ENCODE measurements at places on chromosomes 5 and 9.

- DNase-seq: no peak
Measured at GRCh38 chr9:98867429-98868168, 60.1 kb downstream of the GALNT12 start.

GRCh38 chr5:36836831-36837230 is 39.7 kb upstream of the NIPBL start:
- DNase-seq: no peak

DNA sequence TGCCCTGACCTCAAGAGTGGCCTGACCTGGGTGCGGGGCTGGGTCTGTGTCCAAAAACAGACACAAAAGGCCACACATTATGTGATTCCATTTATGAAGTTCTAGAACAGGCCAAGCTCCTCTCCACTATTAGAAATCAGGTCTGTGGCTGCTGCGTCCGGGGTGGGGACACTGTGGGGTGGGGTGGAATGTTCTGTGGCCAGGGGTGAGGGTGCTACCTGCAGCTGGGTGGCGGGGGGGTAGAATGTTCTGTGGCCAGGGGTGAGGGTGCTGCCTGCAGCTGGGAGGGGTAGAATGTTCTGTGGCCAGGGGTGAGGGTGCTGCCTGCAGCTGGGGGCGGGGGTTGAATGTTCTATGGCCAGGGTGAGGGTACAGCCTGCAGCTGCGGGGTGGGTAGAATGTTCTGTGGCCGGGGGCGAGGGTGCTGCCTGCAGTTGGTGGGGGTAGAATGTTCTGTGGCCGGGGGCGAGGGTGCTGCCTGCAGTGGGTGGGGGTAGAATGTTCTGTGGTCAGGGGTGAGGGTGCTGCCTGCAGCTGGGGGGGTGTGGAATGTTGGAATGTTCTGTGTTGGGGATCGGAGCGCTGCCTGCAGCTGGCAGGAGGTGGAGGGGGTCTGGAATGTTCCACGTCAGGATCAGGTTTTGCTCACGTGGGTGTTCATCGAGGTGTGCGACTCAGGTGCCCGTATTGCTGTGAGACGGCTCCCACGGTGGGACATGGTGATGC is 8.3 kb downstream of the LCN12 start:
- DNase-seq: no peak

GRCh38 chr5:2899311-2899710 is 147.8 kb upstream of the IRX2 start:
- no peak for DNase-seq

DNA sequence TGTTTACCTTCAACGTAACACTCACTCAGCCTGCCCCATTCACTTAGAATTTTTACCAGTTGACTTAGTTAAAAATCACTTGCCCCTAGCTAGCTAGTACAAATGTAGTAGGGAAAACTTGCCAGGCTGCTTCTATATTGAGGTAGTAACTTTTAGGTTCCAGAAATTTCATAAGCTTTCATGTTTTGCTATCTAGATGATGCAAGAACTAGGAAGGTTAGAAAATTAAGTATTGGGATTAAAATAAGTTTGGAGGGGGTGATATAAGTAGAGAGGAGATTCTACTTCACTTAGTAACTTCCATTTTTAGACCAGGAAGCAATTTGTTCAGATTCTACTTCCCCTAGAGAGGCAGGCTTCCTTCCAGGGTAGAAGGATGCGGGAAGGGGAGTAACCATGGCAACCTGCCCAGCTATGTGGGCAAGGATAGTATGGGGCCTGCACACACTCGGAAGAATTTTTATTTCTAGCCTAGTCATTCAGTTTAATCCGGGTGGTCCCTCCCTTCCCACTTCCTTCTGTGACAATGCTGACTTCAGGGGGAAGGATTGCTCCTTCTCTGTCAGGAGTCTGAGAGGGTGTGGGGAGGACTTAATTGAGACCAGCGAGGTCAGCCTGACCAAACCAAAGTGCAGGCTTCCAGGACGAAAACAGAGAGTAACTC is 4.2 kb downstream of the DAB2 start:
- DNase-seq: no peak

GRCh38 chr9:36118706-36119105 is 17.8 kb upstream of the GLIPR2 start:
- no peak for DNase-seq

DNA sequence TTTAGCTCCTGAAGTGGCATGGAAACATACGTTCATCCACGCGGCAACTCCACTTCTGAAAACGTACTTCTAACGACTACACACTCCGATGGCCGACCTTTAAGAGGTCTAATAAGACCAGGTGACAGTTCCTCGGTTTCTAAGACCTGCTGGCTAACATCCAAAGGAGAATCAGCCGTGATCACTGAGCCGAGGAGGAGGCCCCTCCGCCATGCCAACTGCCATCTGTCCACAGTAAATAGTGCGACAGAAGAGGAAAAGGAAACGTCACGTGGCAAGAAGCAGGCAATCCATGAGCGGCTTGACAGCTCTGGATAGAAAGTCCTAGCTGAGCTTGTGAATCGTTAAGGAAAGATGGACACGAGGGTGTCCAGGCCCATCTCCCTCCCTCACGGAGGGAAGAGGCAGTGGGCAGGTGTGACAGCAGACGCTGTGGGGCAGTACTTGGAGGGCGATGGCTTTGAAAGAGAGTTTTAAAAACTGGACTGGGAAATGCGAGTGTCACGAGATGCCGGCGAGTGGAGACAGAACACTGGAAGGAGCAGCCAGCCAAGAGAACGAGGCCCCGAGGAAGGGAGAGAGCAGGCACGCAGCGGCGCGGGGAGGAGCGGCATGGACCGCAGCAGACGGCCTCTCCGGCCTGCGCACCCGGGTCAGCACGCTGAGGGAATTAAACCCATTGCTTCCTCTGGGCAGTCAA is 66.7 kb upstream of the TBC1D9B start:
- DNase-seq: no peak

GRCh38 chr5:52928689-52929088 is 60.5 kb upstream of the ITGA2 start:
- no peak for DNase-seq

GRCh38 chr5:78661691-78662090 is 13.1 kb upstream of the LHFPL2 start:
- DNase-seq: no peak

DNA sequence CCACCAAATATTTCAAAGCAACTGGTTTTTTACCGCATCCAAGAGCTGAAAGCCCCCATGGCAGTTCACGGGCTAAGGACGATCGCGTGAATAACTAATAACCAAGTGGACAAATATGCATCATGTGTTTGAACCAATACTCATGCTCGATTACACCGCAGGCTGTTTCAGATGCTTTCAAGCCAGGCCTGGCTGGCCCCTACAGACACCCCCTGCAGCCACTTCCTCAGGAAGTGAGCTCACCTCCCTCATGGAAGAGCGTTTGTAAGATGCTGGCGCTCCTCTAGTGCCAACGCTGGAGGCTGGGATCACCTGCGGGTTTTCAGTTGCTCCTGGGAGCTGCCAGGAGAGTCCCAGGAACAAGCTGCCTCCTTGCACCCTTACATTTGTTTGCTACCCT is 53.9 kb upstream of the PTCH1 start:
- no peak for DNase-seq

DNA sequence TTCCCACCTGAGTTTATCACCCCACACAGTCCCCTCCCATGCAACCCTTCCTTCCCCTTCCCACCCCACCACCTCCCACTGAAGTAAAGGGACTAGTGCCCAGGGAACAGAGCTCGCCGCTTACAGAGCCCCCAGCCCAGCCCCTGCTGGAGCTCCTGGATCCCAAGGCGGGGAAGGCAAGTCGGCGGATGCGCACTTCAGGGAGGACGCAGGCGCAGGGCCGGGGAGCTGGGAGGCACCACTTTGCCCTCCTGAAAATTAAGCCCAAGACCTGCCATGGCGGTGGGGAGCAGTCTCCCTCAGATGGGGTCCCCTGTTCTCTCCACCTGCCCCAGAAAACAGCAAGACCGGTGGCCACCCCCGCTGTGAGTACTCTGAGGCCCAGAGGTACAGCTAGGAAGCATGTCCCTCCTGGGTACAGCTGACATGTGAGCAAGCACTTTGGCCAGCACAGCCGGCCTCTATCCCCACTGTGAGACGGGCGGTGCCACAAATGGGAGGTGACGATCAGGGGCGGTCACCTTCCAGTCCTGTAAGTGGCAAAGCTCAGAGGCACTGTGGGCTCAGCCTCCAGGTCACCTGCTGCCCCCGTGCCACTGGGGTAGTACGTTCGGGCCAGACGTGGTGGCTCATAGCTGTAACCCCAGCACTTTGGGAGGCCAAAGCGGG is 45.9 kb downstream of the COL23A1 start:
- no peak for DNase-seq

GRCh38 chr9:21728781-21729180 is 73.7 kb upstream of the MTAP start:
- DNase-seq: no peak

DNA sequence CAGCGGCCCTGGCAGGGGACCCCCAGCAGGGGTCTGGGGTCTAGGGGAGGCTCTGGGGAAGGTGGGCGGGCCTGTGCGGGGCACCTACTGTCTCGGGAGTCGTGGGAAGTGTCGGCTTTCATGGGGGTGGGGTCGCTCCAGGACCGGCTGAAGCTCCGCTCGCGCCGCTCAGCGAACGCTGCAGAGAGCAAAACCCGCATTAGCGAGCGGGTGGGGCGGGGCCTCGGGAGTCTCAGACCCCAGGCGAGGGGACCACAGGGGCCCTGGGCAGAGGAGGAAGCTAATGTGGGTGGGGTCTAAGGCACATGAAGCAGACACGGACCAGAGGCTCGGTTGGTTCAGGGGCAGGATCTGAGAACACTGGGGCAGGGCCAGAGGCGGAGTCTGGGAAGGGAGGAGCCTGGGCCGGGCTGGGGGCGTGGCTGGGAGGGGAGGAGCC is 5.5 kb downstream of the NSMF start:
- DNase-seq: peak; percentile 30

- DNase-seq: no peak
Measured at GRCh38 chr9:68841276-68842052, 136.4 kb downstream of the PIP5K1B start.

Measured in activated CD8-positive, alpha-beta memory T cell treated with anti-CD3 and anti-CD28 coated beads, Interleukin-2, amount 50 U/mL, for 4 hours (primary cell).